ENCODE measurements at places on chromosomes 7 and 10.

GRCh38 chr10:107409522-107409921 lies 245.0 kb upstream of the SORCS1 start:
- DNase-seq, result no peak

DNA sequence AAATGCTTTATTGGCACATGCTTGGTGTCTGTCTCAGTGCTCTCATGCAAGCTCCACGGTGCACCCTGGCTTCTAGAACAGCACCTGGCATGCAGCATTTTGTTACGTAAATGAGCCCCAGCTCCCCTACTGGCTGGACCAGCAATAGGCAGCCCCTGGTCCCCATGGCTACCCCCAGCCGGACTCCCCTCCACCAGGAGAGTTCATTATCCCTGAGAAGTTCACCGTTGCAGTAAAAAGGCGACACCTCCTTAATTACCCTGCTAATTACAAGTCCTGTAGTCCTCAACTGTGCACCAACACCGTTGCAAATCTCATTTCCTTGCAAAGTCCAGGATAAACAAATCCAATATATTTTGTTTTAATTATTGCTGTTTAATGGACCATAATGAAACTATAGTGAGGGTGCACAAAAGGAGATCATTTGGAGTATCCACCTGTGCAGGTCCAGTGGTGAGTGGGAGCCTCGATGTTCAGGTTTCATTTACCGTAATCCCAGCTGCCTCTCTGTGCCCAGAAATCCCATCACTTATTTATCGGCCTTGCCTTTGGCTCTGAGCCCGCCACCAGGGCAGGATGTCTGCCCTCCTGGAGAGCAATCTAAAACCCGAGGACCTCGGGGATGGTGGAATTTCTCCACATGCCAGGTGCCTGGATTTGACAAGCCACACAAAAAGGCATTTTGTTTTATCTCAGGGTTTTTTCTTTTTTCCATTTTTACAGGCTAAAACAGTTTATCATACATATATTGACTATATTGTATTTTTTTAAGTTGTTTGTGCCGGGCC lies 12.8 kb upstream of the DRGX start:
- no peak for DNase-seq

- no peak for DNase-seq
Observed at GRCh38 chr10:103761075-103761920, 94.1 kb downstream of the SH3PXD2A start.

DNA sequence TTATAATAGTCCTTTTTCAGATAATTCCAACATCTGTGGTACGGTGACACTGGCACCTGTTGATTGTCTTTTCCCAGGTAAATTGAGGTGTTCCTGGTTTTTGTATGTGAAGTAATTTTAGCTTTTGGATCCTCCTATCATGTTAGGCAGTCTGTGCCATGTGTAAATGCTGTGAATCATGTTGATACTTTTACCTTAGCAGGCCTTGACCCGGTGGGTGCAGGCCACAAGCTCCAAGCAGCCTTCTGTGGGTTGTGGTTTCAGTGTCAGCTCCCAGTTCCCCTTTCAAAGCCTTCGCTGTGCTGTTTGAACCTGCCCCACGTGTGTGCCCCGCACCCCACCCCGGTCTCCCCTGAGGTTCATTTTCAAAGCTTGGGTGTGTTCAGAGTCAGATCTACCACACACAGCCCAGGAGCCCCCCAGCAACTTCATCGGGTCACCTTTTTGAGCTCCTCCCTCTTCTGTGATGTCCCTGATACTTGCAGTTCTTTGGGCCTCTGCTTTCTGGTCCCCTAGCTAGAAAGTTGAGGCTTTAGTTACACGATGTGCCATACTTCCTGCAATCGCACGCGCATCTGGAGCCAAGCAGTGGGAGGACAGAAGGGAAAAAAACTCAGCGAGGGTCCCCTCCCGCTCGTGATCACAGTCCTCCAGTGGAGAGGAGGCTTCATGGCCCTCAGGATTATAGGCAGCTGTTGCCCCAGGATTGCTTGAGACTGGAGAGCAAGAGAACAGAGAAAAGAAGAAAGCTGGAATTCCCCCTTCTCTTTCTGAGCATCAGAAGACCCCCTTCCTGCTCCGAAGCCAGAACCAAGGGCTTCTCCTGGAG lies 8.7 kb upstream of the BHLHA15 start:
- DNase-seq, result no peak

GRCh38 chr7:3781607-3782006 lies 480.6 kb downstream of the SDK1 start:
- DNase-seq, result no peak

DNA sequence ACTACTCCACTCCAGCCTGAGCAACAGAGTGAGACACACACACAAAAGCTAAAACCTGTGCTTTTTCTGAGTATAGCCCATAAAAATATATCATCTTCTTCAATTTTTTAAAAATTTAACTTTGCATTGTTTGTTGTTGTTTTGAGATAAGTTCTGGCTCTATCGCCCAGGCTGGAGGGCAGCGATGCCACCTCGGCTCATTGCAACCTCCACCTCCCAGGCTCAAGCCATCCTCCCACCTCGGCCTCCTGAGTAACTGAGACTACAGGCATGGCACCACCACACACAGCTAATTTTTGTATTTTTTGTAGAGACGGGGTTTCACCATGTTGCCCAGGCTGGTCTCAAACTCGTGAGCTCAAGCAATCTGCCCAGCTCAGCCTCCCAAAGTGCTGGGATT lies 14.3 kb upstream of the TLX1 start:
- DNase-seq, result no peak

DNA sequence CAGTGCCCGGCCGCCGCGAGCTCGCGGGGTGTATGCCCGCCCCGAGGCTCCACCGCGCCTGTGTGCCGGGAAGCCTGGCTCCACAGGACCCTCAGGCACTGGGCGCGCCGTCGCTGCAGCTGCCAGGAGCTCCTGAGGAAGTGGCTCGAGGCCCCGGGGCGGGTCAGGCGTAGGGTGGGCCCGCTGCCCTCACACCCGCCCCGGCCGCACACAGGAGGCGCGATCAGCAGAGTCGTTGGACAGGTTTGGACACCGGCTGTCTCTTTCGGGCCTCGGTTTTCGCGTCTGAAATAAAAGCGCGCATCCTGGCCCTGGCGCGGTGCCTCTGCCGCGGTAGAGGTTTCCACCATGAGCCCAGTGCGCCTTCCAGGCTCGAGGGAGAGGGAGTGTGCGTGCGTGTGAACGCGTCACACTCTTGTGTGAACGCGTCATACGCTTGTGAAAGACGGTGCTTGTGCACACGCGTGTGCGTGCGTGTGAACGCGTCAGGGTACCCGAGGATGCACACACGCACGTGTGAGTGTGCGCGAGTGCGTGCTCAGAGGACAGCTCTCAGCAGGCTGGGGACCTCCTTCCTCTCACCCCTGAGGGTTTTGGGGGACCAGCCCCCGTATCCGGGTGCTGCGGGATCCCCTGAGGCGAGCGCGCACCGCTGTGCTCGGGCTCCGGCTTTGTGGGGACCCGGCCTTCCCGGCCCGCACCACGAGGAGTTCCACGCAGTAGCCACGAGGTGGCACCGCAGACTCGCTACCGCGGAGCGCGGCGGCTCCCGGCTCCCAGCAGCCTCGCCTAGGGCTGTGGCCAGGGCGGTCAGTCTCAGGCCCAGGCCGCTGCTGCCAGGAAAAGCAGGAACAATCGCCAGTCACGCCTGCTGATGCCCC lies 83.8 kb downstream of the BMS1 start:
- DNase-seq, result peak; percentile 66

- no peak for DNase-seq
Observed at GRCh38 chr7:77565917-77566316, 28.8 kb downstream of the PTPN12 start.

GRCh38 chr7:131122394-131122793 lies 205.3 kb upstream of the MKLN1 start:
- DNase-seq, result no peak

DNA sequence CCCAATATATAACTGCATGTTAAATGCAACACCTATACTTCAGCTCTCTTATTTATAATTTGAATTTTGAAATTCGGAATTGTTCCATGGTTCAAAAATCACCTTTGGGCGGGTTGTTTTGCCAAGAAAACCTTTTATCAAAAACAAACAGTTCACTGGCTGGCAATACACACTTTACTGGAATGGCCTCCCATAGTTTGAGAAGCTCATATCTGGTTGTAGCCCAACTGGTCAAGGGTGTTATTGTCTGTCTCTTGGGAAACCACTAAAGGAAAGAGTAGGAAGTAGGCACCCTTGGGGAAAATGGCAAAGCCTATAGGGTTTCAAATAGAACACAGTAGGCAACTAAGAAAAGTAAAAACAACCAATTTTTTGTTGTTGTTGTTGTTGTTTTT lies 117.9 kb downstream of the HIPK2 start:
- DNase-seq, result no peak
